ENCODE measurements at places on chromosomes 1 and 21.

DNA sequence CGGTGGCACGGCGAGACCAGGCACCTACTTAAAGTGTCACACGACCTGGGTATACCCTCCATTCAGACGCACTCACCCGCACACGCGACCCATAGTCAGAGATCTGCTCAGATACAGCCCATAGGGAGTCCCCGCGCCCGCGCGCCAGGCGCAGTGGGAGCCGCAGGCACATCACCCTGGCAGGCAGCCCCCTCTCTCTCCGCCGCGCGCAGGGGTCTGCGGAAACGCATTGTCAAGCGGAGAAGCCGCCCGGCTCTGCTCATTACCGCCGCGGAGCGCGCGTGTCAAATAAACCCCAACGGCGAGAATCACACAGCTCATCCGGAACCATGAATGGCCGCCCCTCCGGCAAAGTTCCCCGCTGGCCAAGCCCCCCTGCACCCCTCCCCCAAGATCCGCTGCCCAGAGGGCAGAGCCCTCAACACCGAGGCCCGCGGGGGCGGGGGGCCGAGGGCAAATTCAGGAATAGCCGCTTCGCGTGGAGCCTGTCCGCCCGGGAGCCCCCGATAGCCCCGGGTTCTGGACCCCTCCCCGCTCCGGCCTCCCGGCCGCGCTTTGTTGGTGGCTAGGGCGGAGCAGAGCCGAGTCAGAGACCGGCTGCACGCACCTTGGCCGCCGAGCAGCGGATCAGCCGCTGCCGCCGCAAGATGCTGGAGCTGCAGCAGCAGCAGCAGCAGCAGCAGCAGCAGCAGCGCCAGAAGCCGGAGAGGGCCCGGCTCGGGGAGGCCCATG, 522 bp downstream of the LRP8 start:
- DNase-seq = peak; percentile 72

- no peak for DNase-seq
Observed at GRCh38 chr1:165501970-165502348, 41.8 kb upstream of the LRRC52 start.

DNA sequence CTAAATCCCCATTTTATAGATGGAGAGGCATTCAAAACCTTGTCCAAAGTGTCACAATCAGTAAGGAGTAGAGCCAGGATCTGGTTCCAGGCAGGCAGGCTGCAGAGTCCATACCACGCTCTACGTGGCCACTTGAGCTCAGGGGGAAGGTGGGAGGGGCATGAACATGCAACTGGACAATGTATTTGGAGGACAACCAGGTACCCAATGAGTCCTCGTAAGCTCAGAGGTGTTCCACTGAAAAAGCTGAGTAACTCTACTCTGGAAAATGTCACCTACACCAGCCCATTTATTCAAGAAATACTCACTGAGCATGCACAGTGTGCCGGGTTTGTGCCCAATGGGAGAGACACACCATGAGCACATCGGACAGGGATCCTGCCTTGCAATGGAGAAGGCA, 11.2 kb upstream of the GUCA2B start:
- no peak for DNase-seq

DNA sequence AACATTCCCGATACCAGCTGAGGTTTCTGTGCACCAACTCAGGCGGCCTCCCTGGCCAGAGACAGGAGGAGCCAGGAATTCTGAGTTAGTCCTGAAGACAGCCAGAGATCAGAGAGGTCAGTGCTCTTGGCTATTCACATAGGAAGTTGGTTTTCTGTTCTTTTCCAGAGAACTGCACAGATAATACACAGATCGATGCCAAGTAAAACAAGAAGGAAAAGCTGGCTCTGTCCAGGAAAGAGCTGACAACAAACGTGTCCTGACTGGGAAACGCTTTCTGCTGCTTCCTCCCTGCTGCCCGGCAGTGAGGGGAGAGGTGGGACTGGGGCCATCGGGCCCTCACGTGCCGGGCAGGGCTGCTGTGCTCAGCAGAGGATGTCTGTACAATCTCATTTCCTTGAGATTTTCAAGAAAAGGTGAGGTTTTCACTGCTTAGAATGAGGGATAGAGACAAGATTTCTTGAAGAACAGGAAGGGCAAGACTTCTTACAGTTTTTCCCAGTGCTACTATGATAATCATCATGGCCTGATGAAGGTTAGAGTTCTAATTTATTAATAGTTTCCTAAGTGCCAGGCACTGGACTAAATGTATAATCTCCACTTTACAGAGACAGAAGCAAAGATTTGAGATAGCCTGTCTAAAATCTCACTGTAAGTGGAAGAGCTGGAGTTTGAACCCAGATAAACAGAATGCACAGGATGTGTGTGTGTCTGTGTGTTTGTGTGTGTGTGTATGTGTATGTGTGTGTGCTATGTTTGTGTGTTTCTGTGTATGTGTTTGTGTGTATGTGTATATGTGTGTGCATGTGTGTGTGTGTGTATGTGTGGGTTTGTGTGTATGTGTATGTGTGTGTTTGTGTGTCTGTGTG, 211.0 kb upstream of the RAB4A start:
- DNase-seq = no peak

DNA sequence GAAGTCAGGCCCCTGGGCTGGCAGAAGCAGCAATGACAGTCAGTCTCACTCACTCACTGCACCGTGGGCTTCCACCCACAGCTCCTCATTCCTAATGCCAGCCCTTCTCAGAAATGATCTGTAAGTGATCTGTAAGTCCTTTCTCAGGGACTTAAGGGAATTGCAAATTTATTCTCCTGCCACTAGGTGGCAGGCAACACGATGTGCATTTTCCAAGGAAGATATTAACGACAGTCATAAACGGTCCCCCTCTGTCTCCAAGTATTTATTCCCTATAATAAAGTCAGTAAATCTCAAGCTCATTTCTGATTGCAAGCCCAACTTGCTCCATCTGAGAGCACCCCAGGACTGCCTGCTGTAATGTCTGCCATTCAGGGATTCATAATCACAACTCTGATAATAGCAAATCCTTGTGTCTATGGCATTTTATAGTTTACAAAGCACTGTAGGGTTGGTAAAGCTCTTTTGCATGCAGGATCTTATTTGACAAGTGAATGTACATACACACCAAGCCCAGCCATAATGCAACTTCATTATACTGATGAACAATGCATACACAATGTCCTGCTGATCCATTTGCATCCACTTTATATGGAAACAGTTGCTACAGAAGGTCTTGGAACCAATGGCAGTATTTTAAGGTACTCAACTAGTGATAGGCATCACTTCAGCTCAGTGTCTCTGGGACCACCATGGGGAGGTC, 380.5 kb upstream of the CAMK1G start:
- peak; percentile 79 for DNase-seq

DNA sequence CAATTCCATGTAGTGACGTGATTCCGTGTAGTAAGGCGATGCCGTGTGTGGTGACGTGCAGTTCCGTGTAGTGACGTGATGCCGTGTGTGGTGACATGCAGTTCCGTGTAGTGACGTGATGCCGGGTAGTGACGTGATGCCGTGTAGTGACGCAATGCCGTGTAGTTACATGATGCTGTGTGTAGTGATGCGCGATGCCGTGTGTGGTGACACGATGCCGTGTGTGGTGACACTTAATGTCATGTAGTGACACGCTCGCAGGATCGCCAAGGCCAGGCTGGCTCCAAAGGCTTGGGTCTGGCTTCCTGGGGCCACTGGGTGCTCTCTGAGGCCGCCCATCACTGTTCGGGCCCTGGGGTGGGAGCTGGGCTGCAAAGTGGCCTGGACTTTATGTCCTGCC, 14.2 kb downstream of the COL18A1 start:
- no peak for DNase-seq

DNA sequence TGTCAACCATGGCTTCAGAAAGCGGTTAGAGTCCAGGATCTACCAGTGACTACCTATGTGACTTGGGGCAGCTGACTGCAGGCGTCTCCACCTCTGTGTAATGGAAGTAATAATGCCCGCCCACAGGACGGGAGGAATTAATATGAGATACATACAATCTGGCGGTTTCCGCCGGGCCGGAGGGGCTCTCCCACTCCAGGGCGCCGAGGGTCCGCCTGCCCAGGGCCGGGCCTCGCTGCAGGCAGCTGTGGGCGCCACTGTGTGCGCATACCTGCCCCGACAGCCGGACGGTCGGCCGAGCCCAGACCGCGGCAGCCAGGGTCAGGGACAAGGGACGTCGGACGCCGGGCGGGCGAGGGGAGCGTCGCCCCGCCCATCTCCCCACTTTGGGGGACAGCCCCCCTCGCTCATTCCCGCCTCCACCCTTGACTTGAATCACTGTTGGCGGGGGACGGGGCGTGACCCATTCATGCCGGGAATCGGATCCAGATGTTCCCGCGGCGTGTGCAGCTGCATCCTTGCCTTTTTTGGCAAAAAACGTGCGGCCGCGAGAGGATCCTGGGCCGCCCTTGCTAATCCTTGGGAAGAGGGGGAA, 6.0 kb upstream of the SF3A3 start:
- DNase-seq = peak; percentile 56

DNA sequence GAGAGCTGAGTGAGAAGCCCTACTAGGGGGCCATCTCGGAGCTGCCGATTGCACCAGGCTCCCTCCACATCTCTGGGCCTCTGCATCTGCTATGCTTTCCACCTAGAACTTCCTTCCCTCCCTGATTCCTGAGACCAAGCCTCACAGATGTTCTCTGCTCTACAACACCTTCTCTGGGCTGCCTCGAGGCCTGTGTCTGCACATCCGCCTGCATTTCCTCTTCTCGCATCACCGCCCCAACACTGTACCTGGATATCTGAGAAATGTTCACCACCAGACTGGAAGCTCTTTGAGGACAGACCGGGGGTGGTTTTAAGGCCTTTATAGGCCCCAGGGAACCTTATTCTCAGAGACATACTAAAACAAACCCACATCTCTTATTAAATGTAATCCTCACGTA, 20.7 kb downstream of the CTNNBIP1 start:
- DNase-seq = no peak

- DNase-seq = peak; percentile 12
Observed at GRCh38 chr1:5915587-5916571, 76.3 kb downstream of the NPHP4 start.

DNA sequence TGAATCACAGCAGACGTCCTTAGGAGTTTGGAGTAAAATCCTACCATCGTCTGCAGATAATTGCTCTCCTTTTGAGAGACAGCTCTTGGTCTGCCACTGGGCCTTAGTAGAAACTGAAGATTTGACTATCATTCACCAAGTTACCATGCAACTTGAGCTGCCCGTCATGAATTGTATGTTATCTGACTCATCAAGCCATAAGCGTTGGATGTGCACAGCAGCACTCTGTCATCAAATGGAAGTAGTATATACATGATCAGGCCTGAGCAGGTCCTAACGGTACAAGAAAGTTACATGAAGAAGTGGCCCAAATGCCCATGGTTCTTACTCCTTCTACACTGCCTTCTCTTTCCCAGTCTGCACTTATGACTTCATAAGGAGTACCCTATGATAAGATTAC, 317.8 kb downstream of the GPATCH2 start:
- DNase-seq = no peak

DNA sequence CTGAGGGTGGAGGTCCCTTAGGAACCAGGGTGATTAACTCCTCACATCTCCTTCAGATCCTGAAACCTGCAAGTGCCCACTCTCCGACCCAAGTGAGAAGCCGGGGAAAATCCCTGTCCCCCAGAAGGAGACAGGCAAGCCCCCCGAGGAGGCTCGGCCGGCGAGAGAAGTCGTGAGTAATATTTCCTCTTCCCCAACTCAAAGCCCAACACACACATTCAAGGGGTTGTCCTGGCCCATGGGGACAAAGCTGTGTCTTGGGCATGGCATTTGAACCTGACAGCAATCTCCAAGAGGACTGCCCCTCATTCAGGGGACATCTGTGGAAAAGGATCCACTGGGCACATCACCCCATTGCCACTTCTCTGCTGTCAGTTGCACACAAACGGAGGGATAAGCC, 23.6 kb downstream of the VASH2 start:
- no peak for DNase-seq

- peak; percentile 85 for DNase-seq
Observed at GRCh38 chr1:19251305-19252196, at the start of the genes EMC1 and MRTO4. Gene EMC1, minus strand, starts transcription at chr1:19251524. Its CDS starts 15 bp downstream, at chr1:19251509. Gene MRTO4, plus strand, starts transcription at chr1:19251805. Its CDS starts 31 bp downstream, at chr1:19251836.

- no peak for DNase-seq
Observed at GRCh38 chr1:56363007-56363770, 216.2 kb downstream of the PLPP3 start.

- no peak for DNase-seq
Observed at GRCh38 chr1:8595941-8596340, 221.5 kb downstream of the RERE start.

- peak; percentile 43 for DNase-seq
Observed at GRCh38 chr1:246647113-246647512, 77.1 kb upstream of the SCCPDH start.

GRCh38 chr1:46714976-46715375, 3.9 kb downstream of the EFCAB14 start:
- DNase-seq = no peak

DNA sequence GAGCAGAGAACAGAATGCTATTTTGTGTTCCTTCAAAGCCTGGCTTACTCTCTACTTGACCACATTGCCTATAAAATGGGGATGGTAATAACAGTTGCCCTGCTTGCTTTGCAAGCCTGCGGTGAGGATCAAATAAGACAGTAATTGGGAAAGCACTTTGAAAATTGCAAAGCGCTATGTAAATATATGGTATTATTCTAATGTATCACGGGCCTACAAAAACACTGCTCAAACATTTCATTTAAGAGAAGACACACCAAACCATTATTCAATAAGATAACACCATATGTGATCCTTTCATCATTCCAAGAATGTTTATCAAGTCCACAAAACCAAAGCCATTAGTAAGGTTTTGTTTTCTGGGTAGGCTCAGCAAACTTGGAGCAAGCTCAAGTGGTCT, 208.4 kb downstream of the ROR1 start:
- DNase-seq = peak; percentile 89

- no peak for DNase-seq
Observed at GRCh38 chr21:38319781-38320180, 63.0 kb downstream of the KCNJ15 start.

DNA sequence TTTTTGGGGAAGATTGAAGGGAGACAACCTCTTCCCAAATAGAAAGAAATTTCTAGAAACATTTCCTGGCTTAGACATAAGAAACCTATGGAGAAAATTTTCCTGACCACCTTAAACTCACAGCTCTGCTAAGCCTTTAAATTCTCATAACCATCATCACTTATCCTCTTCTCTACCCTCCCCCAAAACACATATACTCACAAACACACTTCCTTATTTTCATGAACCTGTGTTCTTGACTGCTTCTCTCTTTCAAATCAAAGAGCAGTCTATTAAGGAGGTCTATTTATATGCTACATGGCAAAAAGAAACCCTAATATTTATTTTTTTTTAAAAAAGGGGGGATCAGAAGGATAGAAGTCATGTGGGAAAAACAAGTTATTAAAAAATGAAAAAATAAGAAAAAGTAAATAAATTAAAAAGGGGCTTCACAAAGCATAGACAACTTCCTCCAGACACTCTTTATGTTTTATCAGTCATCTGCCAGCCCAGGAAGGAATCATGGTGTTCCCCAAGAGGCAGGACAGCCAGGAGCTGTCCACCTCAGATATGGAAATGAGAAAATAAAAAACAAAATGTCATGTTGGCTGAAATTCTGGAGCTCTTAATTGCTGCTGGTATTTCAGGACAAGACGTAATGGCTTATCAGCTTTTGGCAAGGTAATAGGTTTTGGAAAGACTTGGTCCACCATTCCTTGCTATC, 12.8 kb upstream of the RGS2 start:
- no peak for DNase-seq

Measured in NCI-H69 (cell line).